A549 treated with dexamethasone at 1 μM for 4 hours (cell line): ENCODE measurements at places on chromosomes 4 and X. TPM values are rescaled to one million over a fixed set of nuclear protein-coding genes. Genes with fewer than 3 reads are reported as not detected.

Gene CSAG1
- total RNA-seq = 0.16 to 0.53 TPM (median 0.28 TPM) in 5 replicates

Gene BANK1
- 0.80 to 1.1 TPM (median 1.1 TPM) in 5 replicates for total RNA-seq

Gene WDFY3
- 6.4 to 13.7 TPM (median 10.4 TPM) in 5 replicates for total RNA-seq

Gene FMR1NB
- total RNA-seq = not detected in 5 replicates

Gene ASMT
- 0.15 to 0.48 TPM (median 0.19 TPM) in 5 replicates for total RNA-seq

Gene GPR143
- 0.23 to 0.42 TPM (median 0.27 TPM) in 5 replicates for total RNA-seq

Gene AMTN
- 0.12 to 0.18 TPM in 2 of 5 replicates, not detected in the others for total RNA-seq

Gene DKK2
- not detected in 5 replicates for total RNA-seq

Gene CT45A3
- 0.12 TPM in 1 of 5 replicates, not detected in the others for total RNA-seq
